ENCODE measurements at places on chromosomes 6 and 20. TPM values are rescaled to one million over a fixed set of nuclear protein-coding genes. Genes with fewer than 3 reads are reported as not detected.

The SLC17A2 gene
- 0.48 TPM for total RNA-seq

The VWA7 gene
- not detected for total RNA-seq

The MYLK2 gene
- total RNA-seq: 0.72 TPM

The POPDC3 gene
- 1.7 TPM for total RNA-seq

The FAXC gene
- 5.3 TPM for total RNA-seq

The SEL1L2 gene
- total RNA-seq: 13.7 TPM

The HLA-DOB gene
- total RNA-seq: not detected

The RBPJL gene
- total RNA-seq: not detected

The STXBP5 gene
- total RNA-seq: 57.5 TPM

The MOCS1 gene
- total RNA-seq: 10.4 TPM

- DNase-seq: no peak
Observed at GRCh38 chr20:35551503-35551902, 9.6 kb downstream of the ERGIC3 start.

GRCh38 chr6:30129265-30130178 lies 6.4 kb upstream of the TRIM40 start:
- no peak for DNase-seq

- no peak for DNase-seq
Observed at GRCh38 chr6:117615750-117616390, 13.6 kb upstream of the GOPC start.

DNA sequence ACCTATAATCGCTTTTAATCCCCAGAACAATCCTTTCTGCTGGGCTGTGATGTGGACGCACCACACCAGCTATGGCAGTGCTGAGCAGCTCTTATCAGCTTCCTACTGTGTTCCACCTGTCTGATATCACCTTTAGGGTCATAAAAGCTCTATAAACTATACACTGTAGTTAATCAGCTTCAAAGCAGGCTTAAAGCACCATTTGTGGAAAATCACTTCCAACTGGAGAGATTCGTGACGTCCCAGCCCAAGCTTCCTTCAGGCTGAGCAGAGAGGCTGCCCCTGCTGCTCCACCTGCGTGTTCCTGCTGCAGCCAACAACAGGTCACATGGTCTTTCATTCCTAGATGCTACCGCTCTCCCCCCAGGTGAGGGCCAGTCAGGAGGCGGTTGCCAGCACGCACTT lies 156.5 kb downstream of the SMOC2 start:
- no peak for DNase-seq

- DNase-seq: no peak
Observed at GRCh38 chr20:63833776-63834490, 2.9 kb upstream of the ZBTB46 start.

DNA sequence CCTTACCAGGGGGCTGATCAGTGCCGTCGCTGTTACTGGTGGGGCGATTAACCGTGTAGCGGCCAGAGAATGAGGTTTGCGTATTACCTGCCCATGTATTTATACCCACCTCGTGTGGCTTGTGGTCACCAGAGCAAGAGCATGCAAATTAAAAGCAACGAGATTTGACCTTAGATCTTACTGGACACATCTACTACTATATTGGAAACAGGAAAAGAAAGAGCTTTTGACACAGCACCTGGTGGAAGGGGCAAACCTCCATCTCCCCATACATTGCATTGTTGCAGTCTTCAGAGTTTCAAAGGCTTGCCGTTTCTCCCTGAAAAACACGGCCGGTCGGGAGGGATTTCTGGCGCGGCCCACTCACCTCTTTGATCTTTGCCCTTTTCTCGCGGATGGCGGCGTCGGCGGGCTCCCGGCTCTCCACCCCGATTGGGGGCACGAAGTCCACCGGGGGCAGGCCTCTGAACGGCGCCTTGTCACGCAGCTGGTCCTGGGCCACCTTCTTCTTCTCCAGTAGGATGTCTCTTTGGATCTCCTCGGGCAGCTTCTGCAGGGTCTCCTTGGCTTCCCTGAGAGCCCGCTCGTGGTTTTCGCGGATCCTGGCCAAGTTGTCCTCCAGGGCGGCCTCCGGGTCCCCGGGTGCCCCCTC lies 1.3 kb downstream of the MAN1A1 start:
- no peak for DNase-seq

DNA sequence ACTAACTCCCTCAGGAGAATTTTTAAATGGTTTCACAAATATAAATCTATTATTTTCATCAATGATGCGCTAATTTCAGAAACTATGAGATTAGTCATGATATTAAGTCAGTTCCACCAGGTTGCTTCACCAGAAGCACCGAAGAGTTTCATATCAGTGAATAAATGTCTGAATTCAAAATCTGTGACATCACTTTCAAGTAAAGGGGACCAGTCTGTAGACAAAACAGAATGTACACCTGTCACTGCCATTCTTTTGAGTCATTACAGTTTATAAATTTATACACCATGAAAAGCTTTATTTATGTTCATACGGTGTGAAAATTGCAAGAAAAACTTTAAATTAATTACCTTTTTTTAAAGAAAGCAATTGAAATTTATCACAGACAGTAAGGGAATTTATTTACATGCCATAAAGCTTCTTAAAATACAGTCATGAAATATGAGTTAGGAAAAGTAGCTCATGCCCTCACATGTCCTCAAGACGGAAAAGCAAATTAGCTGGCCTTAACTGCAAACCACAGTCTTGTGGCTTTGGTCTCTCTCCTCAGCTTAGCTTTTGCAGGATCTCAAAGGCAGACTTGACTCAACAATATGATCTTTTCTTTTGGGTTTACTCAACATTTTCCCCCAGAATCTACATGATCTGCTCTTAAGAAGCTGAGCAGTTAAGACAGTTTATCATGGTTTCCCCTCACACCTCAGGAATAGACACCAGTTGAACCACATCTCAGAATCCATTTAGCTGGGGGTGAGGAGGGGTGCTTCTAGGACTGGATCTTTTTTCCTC lies 177.7 kb upstream of the MCHR2 start:
- DNase-seq: no peak

DNA sequence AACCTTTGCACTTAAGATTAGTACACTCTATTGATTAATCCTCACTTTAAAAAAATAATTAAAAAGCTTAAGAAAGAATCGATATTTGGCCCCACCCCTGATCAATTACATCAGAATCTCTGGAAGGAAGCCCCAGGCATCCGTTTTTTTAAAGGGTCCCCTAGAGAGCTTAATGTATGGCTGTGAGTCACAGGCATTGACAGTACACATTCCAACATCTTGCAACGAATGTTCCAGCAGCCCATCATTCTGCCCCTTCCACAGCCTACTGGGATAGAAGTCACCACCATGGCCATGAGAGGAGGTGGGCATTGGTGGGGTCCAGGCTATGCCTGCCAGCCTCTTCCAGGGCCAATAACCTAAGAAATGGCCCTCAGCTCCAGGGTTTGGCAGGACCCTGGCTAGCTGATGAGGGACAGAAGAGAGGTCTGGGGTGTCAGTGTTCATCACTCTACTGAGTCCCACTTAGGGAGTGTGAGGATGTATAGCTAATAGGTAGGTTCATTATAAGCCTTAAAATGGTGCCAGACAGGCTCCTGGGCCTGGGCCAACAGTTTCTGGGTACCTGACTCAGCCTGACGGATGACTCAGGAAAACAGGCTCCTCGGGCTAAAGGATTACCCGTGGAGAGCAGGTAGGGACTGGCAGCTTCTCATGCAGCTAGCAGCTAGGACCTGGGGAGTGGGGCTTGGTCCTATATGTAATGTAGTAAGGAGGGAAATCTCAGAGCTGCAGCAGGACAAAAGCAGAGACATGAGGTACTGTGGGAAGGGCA lies 40.4 kb downstream of the MDGA1 start:
- no peak for DNase-seq

DNA sequence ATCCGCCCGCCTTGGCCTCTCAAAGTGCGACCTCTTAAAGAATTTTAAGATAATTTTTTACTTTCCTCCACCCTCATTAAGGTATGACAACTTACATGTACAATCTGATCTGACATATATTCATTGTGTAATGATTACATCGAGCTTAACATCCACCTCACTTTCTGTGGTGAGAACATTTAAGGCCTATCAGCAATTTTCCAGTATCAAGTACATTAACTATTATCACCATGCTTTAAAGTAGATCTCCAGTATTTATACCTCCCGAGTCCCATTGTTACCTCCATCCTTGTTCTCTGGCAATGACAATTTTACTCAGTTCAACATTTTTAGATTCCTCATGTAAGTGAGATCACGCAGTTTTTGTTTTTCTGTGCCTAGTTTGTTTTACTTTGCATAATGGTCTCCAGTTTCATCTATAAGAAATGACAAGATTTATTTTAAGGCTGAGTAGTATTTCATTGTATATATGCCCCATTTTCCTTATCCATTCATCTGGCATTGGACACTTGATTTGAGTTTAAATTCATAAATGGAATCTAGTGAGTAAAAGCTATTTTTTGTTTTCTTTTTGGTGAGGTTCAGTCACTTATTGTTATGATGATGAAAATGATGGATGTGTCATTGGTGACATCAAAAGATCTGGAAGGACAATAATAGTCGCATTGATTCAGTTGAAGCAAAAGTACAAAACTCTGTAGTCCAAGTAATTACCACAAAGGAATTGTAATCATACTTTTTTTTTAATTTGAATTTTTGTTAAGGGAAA lies 87.0 kb downstream of the OR2B2 start:
- DNase-seq: peak; percentile 5

- DNase-seq: no peak
Observed at GRCh38 chr20:43460172-43460829, 2.6 kb downstream of the SRSF6 start.

- no peak for DNase-seq
Observed at GRCh38 chr20:8213270-8213669, 81.2 kb downstream of the PLCB1 start.

DNA sequence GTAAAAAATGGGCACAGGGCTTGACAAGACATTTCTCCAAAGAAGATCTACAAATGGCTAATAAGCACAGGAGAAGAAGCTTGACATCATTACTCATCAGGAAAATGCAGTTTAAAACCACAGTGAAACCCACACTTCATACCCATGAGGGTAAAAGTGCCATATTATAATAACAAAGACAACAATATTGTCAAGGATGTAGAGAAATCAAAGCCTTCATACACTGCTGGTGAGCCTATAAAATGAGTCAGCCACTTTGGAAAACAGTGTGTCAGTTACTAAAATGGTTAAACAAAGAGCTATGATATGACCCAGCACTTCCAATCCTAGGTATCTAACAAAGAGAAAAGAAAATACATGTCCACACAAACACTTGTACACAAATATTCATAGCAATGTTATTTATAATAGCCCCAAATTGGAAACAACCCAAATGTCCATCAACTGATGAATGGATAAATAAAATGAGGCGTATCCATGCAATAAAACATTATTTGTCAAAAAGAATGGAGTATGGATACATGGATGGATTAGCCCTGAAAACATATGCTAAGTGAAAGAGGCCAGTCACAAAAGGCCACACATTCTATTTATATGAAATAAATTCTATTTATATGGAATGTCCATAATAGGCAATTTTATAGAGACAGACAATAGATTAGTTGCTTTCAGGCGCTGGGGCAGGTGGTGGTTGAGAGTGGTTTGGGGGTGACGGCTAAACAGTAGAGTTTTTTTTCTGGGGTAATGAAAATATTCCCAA lies 11.5 kb upstream of the IL20RA start:
- no peak for DNase-seq

GRCh38 chr20:32466739-32467505 lies 108.8 kb downstream of the ASXL1 start:
- no peak for DNase-seq

DNA sequence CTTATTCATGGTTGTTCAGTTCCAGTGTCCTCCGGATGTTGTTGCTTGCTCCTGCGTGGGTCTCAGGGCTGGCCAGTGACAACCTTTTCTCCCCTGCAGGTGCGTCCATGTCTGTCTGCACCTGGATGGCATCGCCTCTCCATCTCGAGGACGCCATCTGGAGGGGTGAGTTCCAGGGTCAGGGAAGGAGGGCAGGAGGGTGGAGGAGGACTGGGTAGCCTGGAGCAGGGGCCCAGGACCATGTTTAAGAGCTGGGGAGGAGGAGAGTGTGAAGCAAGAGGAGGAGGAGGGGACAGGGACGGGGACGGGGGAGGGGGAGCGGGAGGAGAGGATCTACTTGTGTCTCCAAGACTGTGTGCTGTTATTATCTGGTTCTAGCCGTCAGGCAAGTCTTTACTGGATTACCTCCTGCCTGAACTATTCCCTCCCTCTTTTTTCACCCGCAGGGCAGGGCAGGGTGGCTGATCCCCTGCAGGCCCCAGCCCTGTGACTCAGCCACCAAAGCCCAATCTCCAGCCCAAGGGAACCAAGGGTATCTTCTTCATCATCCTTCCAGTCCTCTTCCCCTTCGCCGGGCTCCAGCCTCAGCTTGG lies 32.2 kb upstream of the TULP1 start:
- DNase-seq: peak; percentile 74

GRCh38 chr6:111683157-111683556 lies 77.5 kb upstream of the TRAF3IP2 start:
- DNase-seq: no peak

DNA sequence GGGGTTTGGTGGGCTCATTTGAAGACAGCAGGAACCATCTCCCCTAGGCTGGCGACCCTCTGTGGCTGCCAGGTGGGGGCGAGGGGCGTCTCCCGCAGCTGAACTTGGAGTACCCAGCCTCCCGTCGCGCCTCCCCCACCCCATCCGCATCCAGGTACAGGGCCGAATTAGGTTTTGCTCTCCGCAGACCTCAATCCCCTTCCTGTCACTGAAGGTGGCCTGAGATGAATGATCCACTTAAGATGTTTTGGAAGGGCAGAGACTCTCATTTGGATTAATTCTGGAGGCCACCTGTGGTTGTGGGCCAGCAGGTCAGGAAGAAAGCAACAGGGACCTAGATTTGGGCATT lies 493 bp downstream of the CD83 start:
- no peak for DNase-seq

DNA sequence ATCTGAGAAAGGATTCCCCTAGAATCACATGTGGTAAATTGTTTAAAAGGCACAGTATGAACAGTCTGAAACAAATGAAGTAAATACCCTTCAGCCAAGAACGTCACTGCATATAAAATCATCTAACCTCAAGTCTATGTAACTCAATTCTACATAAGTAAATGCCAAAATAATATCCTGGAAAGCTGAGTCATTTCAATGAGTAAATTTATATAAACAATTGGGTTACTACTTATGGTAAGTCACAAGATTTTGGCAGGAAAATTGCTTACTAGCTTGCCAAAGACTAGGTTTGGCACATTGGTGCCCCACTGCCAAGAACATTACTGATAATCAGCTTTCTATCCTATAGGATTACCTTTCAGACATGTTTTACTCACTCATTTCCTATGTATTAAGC lies 8.4 kb downstream of the GMDS start:
- DNase-seq: no peak

DNA sequence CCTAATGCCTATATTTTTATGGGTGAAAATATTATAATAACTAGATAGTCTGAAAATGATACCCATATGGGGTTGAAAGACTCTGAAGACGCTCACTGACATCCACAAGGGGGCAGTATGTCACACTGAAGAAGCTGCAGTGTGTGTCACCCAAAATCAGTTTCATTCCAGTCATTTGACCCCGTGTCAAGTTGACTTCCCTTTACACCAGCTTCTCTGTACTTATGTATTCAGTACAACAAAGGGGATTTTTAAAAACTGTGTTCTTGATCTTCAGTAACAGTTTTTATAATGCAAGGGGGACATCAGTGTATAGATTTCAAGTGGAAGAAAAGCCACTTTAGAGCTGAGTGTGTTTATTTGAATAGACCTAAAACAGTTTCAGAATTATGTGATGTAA lies 19.3 kb downstream of the FAXC start:
- peak; percentile 54 for DNase-seq
